ENCODE measurements at places on chromosomes 3 and 15. TPM values are rescaled to one million over a fixed set of nuclear protein-coding genes. Genes with fewer than 3 reads are reported as not detected.

DNA sequence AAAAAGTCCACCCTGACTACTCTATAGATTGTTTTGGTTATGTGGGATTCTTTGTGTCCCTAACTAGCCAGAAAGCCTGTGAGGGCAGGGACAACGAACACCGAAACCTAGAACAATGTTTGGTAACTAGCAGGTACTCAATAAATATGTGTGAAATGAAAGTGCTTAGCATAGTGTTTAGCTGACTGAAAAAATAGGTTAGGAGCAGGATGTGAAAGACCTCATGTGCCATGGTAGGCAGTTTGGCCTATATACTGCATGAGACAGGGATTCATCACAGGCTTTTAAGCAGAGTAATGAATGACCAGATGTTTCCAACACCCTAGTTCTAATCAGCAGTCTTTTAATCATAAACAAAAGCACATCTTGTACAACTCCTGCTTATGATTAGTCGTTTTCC, 64.2 kb downstream of the MYO5A start:
- DNase-seq = no peak

DNA sequence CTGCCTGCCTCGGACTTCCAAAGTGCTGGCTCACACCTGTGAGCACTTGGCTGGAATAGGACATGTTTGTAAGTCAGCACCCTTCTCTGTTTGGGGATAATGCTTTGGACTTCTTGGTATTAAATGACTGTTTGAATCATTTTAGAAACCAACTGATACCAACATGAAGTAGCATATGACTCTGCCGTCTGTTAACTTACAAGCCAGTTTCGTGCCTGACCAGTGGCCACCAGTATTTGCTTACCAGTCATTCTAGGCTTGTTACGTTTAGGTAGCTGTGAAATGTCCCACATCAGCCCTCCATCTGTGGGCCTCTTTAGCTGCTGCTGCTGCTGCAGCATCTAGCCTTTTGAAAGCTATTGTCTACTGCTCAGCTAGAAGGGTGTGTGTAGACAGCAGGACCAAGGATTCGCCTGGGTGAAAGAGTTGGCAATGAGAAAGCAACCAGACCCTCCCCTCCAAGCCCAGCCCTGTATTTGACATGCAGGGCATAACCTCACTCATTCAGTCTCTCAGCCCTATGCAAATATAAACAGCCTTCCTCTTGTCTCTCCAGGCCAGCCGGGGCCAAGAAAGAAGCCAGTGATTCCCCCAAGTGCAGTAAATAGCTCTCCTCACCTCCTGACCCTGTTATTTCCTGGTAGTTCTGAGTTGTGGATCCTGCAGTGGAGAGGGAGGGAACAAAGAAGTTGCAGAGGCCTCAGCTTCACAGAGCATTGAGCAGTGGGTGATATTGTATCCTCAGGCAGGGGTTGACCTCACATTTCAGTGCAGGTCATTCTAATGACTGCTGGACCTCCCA, 51.0 kb downstream of the NKIRAS1 start:
- no peak for DNase-seq

GRCh38 chr3:5463991-5464390, 276.5 kb downstream of the EDEM1 start:
- no peak for DNase-seq

DNA sequence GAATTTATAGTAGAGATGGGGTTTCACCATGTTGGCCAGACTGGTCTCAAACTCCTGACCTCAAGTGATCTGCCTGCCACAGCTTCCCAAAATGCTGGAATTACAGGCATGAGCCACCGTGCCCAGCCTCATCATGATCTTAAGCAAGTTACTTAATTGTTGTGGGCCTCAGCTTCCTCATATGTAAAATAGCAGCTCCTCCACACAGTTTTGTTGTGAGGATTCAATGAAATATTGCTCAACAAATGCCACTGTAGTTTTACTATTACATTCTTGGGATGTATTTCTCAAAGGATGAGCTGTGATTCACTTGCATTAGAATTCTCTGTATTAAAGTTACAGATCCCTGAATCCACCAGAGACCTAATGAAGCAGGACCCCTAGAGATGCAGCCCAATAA, 168.8 kb downstream of the ADAMTS9 start:
- DNase-seq = no peak

DNA sequence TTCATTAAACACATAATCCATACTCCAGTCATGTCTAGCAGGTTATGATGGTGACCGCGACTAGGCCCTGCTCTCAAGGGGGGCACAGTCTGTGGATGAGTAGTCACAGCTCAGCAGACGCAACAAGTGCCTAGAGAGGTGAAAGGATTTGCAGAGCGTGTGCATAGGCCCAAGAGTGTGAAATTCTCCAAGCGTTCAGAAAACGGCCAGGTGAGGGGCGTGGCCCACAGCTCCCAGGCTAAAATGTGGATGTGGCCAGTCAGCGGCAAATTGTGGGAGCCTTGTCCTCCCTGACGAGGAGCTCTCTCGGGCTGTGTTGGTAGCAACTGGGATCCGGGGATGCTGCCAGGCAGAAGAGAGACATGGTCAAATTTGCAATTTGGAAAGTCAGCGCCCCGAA, 46.4 kb upstream of the TSEN2 start:
- DNase-seq = no peak

- DNase-seq = no peak
These were observed 44.0 kb downstream of the XXYLT1 start for GRCh38 chr3:195226900-195227447.

DNA sequence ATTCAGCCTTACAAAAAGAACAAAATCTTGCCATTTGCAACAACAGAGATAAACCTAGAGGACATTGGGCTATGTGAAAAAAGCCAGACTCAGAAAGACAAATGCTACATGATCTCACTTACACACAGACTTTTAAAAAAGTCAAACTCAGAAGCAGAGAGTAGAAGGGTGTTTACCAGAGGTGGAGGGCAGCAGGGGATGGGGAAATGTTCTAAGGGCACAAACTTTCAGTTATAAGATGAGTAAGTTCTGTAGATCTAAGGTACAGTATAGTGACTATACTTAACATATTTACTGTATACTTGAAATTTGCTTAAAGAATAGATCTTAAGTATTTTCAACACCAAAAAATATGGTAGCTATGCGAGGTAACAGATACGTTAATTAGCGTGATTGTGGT, 3.0 kb downstream of the MYEF2 start:
- DNase-seq = no peak

Gene DHX36
- 11.6 TPM for total RNA-seq

Gene THRB
- 5.7 TPM for total RNA-seq

Gene C3orf70
- under 0.01 TPM for total RNA-seq

Gene SLC22A13
- total RNA-seq = 0.27 TPM

Gene ACSBG1
- total RNA-seq = under 0.01 TPM

Gene LRRC2
- under 0.01 TPM for total RNA-seq

Gene CX3CR1
- total RNA-seq = 0.54 TPM

Gene HDGFL3
- total RNA-seq = 6.2 TPM

Gene SHQ1
- total RNA-seq = 12.7 TPM

Gene CCR1
- total RNA-seq = 1.3 TPM

Gene SH2D7
- total RNA-seq = not detected

Gene SCN11A
- total RNA-seq = under 0.01 TPM

Gene OR5H1
- total RNA-seq = under 0.01 TPM

Gene IGDCC3
- not detected for total RNA-seq

Gene AHSG
- not detected for total RNA-seq
